ENCODE measurements at places on chromosomes 3 and 15.

DNA sequence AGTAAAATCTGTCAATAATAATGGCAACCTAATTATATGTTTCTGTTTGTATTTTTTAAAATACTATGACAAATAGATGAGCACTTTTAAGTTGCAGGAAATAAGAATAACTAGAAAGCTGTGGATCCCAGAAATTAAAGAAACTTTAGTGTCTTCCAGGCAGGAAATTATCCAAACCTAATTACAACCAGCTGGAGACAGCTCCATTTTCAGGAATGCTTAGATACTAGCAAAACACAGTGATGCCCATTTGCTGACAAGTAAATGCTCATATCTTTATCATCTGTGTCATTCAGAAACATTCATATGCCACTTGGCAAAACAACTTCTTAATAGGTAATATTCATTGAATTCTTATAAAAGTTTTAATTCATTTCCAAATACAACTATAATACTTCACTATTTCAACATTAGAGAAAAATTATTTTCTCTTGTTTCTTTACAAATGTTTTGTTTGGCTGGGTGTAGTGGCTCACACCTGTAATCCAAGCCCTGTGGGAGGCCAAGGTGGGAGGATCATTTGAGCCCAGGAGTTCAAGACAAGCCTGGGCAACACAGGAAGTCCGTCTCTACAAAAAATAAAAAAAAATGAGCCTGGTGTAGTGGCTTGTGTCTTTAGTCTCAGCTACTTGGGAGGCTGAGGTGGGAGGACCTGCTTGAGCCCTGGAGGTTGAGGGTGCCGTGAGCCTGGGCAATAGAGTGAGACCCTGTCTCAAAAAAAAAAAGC, 169.1 kb upstream of the TSPAN3 start:
- no peak for DNase-seq

GRCh38 chr3:122754929-122755328, 38.7 kb downstream of the HSPBAP1 start:
- peak; percentile 60 for DNase-seq

- no peak for DNase-seq
These were observed 27.2 kb downstream of the PIK3CA start for GRCh38 chr3:179175358-179175757.

DNA sequence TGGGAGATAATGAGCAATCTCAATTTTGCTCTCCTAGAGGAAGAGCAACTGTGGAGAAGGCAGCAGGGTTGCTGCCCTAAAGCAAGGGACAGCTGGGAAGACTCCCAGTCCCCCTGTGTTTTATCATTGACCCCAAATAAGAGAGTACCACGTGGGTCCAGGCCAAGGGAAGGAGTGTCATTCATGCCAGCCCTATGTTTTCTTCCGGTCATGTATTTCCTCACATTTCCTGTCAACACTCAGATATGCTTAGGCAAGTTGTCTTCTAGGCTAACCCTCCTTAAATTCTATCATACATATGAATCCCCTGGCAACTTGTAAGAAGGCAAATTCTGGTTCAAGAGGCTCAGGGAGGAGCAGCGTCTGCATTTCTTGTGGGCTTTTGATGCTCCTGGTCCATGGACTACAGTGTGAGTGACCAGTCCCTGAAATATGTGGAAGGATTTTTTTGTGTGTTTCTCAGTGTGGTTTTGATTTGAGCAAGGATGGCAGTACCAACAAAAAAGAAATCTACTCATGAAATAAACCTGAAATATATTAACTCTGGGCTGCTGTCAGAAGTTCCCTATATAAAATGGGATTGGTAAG, 31.9 kb upstream of the RPP14 start:
- peak; percentile 10 for DNase-seq

DNA sequence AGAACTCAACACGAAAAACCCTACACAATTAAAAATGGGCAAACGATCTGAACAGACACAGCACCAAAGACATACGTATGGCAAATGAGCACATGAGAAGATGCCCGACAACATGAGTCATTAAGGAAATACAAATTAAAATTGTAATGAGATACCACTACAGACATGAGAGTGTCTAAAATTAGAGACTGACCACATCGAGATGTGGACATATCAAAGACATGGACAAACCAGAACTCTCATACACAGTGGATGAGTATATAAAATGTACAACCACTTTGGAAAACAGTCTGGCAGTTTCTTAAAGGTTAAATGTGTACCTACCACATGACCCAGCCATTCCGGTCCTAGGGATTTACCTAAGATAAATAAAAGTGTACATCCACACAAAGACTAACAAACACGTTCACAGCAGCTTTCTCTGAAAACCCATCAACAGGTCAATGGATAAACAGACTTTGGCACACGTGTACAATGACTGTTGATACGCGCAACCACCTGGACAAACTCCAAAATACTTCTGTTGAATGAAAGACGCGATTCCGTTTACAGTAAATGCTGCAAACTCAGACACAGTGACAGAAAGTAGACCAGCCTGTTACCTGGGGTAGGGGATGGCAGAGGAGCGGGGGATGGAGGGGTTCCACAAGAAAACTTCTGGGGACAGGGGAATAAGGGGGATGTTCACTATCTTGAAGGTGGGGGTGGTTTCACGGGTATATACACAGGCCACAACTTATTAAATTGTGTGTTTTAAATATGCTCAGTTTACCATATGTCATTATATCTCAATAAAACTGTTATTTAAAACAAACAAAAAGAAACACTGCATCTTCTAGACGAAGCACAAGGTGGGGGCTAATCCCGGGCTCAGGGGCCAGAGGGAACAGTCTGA, 2.1 kb downstream of the TNK2 start:
- peak; percentile 44 for DNase-seq

DNA sequence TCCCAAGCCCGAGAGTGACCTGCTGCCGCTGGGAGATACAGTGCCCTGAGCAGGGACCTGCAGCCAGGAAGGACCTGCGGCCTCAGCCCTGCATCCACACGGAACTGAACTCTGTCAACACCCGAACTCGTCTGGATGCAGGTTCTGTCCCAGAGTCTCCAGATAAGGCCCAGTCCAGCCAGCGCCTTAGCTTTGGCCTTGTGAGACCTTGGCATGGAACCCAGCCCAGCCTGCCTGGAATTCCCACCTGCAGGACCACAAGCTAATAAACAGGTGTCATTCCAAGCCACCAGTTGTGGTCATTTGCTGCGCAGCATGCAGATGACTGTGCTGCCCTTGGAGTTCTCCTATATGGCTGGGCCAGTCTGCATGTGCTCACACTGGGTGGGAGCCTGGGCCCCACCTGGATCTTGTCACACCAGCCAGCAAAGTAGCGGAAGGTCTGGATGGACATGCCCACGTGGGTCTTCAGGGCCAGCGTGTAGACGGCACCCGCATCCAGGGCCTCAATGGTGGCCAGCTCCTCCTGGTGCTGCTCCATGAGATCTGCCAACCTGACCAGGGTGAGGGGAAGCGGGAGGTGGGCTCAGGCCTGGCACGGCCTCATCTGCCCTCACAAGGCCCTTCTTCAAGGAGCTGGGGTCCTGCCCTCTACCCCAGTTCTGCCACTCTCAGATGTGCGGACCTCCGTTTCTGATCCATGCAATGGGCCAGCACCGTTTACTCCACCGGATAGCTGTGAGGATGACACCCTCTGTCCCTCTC, 47.2 kb upstream of the SLC41A3 start:
- DNase-seq: no peak

- DNase-seq: no peak
These were observed 17.5 kb downstream of the SHC4 start for GRCh38 chr15:48946074-48946839.

Data from inflammatory macrophage treated with lipopolysaccharide for 1 hour (primary cell).